ENCODE measurements at places on chromosomes 1 and 21.

DNA sequence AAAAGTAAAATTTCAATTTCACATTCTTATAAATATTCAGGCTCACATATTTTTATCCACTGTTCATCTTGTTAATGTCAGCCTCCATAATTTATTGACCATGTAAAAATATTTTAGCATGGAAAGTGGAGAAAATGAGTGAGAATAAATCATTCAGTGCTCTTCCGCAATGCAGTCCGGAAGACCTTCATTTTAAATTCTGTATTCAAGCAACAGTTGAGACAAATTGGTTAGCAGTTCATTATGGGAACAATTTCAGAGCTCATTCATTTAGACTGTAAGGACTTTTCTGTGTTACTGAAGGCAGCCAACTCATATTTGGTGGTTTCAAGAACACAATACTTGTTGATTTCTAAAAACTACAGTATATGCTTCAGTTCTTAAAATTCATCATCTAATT, 97.8 kb downstream of the TYW3 start:
- DNase-seq, result no peak

DNA sequence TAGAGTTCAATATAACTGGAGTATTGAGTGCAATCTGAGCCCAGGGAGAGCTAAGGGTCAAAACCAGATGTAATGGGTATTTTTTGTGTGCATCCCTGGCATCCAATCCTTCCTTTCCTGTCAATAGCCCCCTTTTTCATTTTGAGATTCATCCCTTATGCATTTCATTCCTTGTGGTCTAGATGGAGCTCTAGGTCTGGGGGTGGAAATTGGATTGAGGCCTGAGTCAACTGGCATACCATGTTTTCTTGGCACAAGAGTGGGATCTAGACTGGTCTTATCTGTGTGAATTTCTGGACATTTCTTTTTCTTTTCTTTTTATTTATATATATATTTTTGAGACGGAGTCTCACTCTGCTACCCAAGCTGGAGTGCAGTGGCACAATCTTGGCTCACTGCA, 67.3 kb upstream of the RAB3GAP2 start:
- peak; percentile 14 for DNase-seq

DNA sequence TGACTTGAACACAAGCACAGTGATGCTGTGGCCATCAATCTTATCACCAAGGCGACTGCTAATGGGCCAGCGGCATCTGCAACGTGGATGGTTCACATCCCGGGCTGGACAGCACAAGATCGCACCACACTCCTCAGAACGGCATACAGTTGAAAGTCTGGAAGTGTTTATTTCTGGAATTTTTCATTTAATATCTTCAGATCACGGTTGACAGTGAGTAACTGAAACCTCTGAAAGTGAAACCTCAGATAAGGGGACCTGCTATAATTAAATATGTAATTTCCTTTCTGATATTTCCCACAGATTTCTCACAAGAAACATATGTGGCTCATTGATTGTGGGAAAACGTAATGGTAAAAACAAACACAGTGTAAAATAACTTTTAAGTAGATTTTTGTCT, 83.7 kb downstream of the POFUT2 start:
- DNase-seq, result no peak

DNA sequence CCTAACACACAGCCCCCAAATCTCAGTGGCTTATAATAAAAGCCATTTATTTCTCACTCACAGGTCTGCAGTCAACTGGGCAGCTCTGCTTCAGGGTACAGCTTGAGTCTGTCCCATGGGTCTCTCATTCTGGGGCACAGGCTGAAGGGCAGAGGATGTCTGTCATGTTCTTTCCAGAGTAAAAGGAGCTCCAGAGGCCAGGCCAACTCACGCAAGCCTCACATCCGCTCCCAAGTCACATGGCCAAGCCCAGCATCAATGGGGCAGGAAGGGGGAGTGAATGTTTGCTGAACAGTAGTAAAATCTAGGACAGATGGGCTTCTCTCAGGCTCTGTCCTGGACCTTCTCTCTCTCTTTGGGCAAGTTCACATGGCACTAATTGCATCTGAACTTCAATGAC, 7.1 kb upstream of the SSBP3 start:
- peak; percentile 80 for DNase-seq

DNA sequence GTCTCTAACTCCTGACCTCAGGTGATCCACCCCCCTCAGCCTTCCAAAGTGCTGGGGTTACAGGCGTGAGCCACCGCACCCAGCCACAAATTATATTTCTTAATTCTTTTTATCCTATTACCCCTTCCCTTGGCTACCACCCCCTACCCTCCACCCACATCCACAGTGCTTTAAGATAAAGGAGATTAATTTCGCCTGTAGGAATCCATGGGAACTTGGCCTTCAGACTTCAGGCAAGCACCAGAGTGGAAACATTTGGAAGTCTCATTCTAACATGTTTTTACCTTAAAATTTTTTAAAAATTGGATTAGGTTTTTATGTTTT, 10.4 kb downstream of the CNST start:
- no peak for DNase-seq

DNA sequence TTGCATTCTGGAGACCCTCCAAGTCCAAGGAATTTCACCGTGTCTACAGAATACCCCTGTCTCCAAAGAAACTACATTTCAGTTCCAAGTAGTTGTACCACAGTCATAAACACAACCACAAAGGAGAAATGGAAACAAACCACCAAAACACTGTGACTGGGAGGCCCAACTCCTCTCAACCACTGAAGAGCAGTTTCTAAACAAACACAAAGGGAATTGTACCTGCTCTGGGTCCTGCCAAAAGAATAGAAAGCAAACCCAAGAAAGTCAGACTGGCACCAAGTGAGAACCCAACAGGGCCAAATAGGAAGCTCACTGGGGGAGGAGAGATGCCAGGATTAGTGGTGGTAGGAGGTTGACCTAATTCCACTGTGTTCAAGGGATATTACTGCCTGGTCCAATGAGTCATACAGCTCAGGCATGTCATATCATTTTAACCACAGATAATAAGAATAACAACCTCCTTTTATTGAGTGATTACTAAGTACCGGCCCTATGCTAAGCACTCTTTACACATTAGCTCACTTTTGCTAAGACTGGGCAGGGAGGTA, 123.9 kb upstream of the PPP2R5A start:
- DNase-seq, result peak; percentile 87

DNA sequence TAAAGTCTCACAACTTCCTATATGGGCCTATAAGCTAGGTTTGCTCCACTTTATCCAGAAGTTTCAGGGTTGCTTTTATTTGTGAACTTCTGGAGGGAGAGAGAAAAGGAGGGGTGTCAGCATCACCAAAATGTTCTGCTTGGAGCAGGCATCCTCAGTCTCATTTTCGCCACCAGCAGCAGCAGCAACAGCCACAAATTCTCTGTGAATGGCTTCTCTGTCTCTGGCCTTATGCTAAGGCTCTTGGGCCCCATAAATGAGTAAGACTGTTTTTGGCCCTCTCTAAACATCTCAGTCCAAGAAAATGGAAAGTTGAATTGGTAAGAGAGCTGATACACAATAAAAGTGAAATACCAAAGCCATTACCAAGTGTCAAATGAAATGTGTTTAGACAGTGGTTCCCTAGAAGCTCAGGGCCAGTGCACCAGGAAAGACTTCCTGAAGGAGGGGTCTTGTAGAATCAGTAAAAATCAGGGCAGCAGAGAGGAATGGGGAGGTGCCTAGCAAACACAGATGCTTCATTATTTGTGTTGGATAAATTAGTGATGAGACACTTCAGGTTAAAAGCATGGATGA, 53.0 kb upstream of the SPATA6 start:
- DNase-seq, result peak; percentile 7

DNA sequence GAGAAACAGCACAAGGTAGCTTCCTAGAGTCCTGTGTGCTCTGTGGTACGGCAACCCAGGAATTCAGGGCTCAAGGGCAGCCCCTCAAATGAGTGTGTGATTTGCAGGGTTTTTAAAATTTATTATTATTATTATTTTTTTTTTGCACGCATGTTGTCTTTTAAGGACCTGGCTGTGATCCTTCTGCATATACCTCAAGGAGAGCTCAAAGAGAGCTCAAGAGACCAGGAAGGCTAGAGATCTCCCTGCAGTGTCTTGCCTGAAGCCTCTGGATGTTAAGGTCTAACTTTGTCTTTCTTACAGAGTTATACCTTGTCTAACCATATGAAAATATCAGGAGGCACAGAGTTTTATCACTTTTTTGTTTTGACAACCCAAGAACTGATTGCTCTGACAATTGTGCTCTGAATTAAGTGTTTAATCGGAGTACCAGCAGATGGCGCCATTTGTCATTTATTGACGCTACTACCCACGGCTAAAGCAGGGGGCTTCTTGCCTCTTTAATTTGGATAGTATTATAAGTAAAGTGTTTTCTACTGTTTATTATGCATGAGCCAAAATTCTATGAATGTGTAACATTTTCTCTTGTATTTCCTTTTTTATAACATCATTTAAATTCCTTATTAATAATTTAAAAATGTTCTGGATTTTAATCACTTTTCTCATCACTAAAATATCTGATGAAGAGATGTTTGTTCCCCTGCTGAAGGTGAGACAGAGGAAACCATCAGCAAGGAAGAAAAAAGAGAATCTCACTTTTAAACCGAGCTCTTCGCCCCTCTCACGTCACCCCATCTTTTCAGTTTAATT, 35.8 kb upstream of the LMO4 start:
- peak; percentile 74 for DNase-seq

GRCh38 chr1:167641786-167642500, 11.9 kb downstream of the RCSD1 start:
- no peak for DNase-seq

GRCh38 chr1:55813618-55814017, 598.5 kb upstream of the USP24 start:
- DNase-seq, result peak; percentile 79

- no peak for DNase-seq
These were observed 247.3 kb downstream of the CACNA1E start for GRCh38 chr1:181730606-181731005.

DNA sequence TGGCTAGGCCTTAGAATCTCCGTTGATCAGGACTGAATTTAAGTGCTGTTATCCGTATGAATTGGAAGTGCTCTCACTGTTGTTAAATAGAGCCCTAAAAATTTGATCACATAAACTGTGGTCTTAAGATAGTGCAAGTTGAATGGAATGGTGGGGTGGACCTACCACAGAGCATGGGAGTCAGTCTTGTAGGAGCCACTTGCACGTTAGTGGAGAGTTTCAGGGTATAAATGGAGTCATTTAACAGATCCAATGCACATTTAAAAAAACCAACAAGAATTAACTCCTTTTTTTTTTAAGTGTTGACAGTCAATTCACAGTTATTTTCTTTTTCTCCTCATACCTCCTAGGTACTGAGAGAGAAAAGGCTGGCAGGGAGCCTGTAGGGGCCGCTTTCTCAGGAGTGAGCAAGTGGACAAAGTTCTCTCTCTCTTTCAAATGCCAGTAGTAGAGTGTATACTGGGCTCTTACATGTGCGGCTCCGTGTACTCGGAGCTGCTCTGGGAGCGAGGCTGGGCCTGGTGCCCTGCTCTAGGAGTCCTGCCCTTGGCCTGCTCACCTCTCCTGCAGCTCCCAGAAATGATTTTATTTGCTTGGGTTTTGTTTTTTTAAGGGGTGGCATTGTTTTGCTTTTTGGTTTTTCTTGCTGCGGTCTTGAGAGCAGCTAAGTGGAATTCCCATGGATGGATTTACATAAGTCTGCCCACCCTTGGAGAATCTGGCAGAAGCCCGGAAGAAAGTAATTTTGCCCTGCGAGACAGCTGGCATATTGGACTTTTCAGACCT, 91.3 kb downstream of the ATP5PO start:
- DNase-seq, result no peak

- peak; percentile 70 for DNase-seq
These were observed 12.6 kb downstream of the TINAGL1 start for GRCh38 chr1:31588751-31589515.

GRCh38 chr1:226990133-226990716, 50.1 kb downstream of the COQ8A start:
- DNase-seq, result no peak

DNA sequence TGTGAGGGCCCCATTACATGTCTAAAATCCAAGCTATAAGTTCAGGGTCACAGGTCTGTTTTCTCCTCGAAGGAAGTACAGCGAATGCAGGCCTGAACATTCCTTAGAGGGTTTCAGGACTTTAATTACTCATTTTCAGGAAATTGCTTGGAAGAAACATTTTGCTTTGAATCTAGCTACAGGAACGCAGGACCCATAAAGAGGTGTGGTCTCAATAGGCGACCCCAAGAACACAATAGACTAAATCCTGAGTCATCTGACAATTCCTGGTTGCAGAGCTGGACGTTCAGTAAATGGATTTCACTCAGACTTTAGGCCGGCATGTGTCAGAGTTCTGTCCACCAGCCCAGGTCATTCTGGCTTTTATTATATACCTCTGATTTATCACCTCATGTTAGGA, 1.0 kb upstream of the ERG start:
- no peak for DNase-seq

GRCh38 chr1:48181669-48182367, 40.7 kb upstream of the SLC5A9 start:
- DNase-seq, result no peak

GRCh38 chr1:236010443-236010842, 54.4 kb downstream of the NID1 start:
- DNase-seq, result peak; percentile 13

GRCh38 chr1:35603468-35603867, 30.4 kb downstream of the TFAP2E start:
- no peak for DNase-seq

DNA sequence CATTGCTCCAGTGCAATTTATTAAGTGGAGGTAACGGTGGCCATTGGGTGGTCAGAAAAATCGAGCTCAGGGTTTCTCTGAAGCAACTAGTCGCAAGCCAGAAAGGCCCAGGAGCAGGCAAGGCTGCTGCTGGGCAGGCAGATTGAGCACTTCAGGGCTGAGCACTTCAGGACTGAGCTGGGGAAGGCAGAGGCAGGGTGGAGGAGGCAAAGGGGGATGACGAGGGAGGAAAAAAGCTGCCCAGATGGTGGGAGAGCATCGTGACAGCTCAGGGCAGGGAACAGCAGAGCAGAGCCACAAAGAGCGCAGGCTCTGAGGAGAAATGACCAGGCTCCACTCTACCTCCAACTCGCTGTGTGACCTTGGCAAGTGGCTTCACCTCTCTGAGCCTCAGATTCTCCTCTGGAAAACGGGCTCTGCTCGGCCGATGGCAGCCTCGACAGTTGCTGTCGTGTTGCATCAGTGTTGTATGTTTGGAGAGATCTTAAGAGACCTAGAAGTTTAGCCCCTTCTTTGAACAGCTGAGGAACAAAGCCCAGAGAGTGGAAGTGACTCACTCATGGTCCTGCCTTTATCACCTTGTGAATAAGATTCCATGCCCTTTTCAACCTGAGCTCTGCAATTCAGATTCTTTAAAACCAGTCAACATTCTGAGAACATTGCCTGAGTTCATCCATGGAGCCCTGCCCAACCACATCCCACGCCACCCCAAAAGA, 141.4 kb downstream of the SYF2 start:
- DNase-seq, result no peak

DNA sequence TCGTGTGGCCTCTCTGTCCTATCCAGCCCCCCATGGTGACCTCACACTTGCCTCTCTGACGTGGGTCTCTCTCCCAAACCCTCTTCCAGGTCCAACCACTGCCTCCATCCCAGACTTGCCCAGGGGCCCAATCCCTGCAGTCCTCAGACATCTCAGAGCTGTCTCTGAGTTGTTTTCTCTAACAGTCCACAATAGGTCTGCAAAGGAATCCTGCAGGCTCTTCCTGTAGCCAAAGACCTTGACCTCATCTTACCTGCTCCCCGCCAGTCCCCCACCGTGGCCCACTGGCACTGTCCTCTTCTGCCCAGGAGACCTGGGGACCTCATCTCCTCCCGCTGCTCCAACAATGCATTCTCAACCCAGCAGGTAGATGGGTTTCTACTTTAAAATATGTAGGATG, 10.0 kb downstream of the RNF187 start:
- DNase-seq, result no peak
